ENCODE measurements at places on chromosomes 1 and 21. TPM values are rescaled to one million over a fixed set of nuclear protein-coding genes. Genes with fewer than 3 reads are reported as not detected.
A peak's percentile ranks its signal among the peaks of the same experiment; 100 is the strongest.

DNA sequence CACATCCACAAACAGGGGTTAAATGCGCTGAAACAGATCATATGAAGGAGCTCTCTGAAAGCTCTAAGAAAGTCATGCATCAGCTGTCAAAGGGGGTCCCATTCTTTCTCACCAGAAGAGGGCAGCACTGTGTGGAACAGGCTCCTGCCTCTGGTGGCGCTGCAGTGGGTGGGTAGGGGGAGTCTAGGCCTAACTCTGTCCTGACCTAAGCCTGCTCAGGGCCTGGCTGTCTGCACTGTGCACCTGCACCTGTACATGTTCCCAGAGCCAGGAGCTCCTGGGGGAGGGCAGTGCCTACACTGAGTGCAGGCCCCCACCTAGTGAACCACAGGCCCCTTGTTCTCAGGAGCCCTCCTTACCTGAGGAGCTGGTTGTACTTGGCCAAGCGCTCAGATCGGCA lies 16.0 kb downstream of the ENO1 start:
- no peak for DNase-seq

DNA sequence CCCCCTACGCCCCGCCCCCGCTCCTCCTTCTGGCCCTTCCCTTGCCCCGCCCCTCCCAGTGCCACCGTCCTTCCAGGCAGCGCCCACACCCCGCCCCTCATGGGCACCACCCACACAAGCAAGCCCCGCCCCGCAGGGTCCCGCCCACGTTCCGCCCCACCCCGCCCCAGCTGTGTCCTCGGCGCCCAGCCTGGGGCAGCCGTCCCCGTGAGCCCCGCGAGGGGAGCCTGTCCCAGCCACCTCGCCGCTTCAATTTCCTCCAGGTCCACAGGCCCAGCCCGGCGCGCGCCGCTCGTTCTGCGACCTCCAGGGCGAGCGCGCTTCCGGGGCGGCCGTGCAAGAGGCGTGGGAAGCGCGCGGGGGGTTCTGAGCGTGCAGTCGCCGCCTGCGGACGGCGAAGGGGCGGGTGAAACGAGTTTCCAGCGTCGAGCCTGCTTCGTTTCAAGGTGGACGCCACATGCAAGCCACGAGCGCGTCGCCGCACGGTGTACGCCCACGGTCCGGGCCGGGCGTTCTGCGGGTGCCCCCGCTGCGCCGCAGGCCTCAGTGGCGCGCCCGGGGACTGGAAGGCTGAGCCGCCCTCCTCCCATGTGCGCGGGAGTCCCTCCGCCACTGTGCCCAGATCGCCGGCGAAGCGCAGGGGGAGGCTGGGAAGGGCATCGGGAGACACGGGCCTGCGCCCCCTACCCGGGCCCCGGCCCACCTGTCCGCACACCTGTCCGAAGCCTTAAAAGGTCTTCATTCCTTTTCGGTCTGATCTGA lies 10.8 kb upstream of the FAAP20 start:
- peak; percentile 97 for DNase-seq

C4BPA gene
- 3.4 TPM for total RNA-seq

GRCh38 chr1:165289556-165289955 lies 67.0 kb downstream of the LMX1A start:
- DNase-seq: no peak

- DNase-seq: no peak
These were observed 1.0 kb upstream of the SYNJ1 start for GRCh38 chr21:32728848-32729247.

DNA sequence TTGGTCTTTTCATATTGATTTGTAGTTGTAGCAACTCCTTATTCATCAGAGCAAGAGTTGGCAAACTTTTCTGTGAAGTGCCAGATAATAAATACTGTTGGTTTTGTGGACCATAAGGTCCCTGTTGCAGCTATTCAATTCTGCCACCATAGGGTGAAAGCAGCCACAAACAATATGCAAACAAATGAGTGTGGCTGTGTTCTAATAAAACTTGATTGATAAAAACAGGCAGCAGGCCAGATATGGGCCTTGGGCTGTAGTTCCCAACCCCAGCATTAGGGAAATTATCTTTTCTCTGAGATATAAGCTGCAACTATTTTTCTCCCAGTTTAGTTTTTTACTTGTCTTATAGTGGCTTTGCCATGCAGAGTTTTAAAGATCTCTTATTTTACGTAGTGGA lies 469.2 kb downstream of the SMYD3 start:
- DNase-seq: no peak

All from left colon (tissue), 2 donors.